ENCODE measurements at places on chromosomes 11 and 22.

- DNase-seq: no peak
Observed at GRCh38 chr11:110185121-110185591, 92.0 kb downstream of the ZC3H12C start.

- DNase-seq: no peak
Observed at GRCh38 chr11:123684601-123685000, 30.2 kb upstream of the SCN3B start.

DNA sequence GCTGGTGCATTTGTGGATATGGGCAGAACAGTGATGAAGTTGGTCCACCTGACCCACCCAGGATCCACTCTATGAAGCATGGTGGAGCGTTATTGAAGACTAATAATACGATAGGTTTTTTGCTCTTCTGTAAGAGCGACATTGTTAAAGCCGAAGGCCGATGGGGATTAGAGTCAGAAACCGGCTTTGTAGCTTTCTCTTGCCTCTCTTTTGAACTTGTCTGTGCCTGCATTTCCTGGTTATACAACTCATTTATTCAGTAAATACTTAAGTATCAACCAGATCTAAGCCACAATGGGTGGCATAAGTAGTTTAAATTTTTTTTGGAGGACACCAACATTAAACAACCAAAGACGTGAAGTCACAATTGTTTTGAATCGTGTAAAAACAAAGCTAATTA, 93.4 kb downstream of the ARHGAP42 start:
- no peak for DNase-seq

DNA sequence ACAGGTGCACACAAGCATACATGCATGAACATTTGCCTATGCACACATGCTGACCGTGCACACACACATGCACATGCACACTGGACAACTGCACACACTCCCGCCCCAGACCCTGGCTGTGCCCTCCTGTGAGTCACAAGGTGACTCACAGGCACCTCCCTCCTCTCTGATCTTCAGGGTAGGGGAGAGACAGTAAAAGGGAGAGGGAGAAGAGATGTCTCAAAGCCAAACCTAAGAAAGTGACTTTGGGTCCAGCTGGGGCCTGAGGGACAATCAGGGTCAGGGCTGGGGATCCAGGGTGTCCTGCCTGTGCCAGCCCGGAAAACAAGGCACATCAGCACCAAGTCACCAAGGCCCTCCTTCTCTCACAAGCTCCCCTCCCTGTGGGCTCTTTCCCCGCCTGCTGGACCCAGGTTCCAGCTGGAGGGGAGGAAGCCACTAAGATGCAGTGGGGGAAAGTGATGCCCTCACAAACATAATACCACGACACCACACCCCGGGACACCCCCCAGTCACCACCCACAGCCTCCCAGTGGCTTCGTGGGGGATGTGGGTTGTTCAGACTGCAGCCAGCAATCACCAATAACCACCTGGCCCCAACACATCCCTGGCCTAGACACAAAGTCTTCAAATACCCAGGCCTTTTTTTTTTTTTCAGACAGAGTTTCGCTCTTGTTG, 39.3 kb downstream of the PDGFB start:
- no peak for DNase-seq

- DNase-seq: no peak
Observed at GRCh38 chr22:49391436-49391835, 436.2 kb downstream of the BRD1 start.

- peak; percentile 65 for DNase-seq
Observed at GRCh38 chr11:31655483-31655882, 145.9 kb downstream of the ELP4 start.

GRCh38 chr22:17120711-17121232, 388 bp downstream of the TMEM121B start:
- DNase-seq: no peak

DNA sequence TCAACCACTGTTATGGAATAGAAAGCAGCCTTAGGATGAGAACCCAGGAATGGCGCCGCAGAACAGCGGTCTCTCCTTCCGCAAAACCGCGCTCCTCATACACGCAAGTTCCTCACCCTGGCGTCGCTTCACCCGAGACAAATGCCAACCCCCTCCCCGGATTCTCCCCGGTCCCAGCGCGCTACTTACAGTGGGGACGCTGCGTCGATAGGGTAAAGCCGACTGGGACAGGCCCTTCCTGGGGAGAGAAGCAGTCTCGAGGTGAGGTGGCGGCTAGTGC, 287 bp downstream of the RPS13 start:
- DNase-seq: no peak

DNA sequence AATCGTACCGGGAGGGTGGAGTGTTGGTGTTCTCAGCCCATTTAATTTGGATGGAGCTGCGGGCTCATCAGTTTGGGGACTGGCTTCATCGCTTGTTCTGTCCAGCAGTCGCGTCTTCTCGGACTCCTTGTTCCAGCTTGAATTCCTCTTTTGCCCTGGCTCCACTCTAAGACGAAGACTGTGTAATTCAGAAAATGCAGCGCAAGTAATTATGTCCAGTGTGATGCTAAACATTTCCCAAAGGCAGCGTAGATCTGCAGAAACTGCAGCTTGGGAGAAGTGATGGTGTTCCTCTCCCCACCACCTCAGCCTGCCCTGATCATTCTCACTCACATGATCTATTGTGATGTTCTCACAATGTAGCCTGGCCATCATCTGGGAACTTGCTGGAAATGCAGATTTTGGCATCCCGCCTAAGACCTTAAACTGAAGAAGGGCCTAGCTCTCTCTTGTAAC, 666 bp downstream of the SLC25A18 start:
- DNase-seq: no peak

- peak; percentile 78 for DNase-seq
Observed at GRCh38 chr22:24516301-24516737, 21.2 kb downstream of the UPB1 start.

GRCh38 chr11:90468923-90469322, 246.1 kb upstream of the CHORDC1 start:
- DNase-seq: no peak

DNA sequence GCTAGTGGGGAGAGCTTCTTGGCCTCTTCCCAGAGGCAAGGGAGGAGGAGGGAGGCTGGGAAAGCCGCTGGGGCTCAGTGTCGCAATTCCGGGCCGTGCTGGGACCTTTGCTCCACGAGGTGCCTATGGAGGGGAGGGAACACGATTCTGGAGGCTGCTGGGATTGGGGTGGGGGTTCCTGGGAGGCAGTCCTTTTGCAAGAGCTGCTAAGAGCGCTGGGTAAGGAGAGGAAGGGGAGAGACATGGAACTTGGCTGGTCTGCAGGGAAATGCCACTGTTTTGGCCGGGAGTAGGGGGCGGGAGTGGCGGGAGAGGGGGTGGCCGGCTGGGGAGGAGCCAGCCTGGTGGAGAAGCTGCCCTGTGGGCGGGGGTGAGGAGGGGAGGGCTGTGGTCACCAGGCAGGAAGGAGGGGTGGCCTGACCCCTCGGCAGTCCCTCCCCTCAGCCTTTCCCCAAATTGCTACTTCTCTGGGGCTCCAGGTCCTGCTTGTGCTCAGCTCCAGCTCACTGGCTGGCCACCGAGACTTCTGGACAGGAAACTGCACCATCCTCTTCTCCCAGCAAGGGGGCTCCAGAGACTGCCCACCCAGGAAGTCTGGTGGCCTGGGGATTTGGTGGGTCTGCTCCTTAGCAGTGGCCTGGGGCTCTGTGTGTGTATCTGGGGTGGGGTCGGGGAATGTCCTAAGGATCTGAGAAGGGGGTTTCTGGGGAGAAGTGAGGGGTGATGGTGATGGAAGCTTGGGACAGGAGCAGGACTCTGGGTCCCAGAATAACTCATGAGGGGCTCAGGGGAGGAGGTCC, at the start of gene NR1H3:
Gene NR1H3 (plus strand): TSS at position 480 of the 800 bp plus-strand sequence. CDS start 1,221 bp downstream, outside the sequence.
- no peak for DNase-seq

DNA sequence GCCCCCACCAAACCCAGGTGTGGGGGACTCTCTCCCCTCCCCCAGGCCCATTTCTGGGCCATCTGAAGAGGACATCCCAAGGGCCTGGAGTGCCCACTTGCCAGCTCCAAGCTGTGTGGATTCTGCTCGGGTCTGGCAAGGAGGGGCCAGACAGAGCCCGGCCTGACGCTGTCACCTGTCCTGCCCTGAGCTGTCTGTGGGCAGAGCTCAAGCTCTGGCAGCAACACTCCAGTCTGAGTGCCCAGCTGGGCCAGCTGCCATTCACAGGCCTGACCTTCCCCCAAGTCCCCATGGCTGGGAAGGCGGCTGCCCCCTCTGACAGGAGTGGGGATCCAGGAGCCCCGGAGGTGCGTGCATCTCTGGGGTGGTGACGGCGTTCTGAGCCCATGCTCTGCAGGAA, 6.2 kb upstream of the PIM3 start:
- DNase-seq: no peak

DNA sequence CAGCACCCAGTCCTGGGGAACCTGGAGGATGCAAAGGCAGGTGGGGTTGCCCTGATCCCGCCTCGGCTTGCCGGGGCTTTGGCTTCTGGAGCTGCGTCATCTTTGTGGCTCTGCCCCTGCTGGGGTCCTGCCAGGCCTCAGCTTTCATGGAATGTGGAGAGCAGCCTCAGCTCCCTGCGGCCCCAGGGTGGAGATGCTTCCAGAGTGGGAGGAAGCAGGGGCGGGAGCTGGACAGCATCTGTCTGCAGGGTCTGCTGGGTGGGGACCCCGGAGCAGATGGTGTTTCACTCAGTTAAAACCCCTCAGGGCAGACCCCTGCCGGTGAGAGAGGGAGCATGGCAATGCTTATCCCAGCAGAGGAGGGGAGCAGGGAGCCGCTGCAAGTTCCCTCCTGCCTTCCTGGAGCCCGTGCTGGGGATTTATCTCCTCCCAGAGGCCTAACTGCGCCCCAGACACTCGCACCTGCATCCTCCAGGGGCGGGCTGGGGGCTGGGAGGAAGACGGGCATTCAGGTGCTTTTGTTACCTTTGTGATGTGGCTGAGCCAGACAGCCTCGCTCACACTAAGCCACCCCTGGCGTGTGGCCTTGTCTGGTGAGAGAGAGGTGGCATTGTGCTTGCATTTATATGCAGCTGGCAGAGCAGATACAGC, 15.7 kb downstream of the GRIK4 start:
- DNase-seq: no peak

GRCh38 chr11:15618583-15619032, 503.9 kb downstream of the INSC start:
- DNase-seq: no peak

GRCh38 chr11:72951888-72952287, 137.7 kb downstream of the ATG16L2 start:
- DNase-seq: no peak

GRCh38 chr22:45262931-45263462, 21.8 kb upstream of the UPK3A start:
- no peak for DNase-seq

- DNase-seq: no peak
Observed at GRCh38 chr11:71307811-71308645, 55.7 kb upstream of the SHANK2 start.

All from AG04449 (cell line).